ENCODE measurements at places on chromosomes 5 and 9. TPM values are rescaled to one million over a fixed set of nuclear protein-coding genes. Genes with fewer than 3 reads are reported as not detected.

The ARID3C gene
- total RNA-seq = not detected

The PCDHA12 gene
- total RNA-seq = 0.18 TPM

The IL13 gene
- total RNA-seq = not detected

The PCDHGA12 gene
- 33.7 TPM for total RNA-seq
